Tibial nerve (tissue), 4 donors: ENCODE measurements at places on chromosomes 3 and 15.

DNA sequence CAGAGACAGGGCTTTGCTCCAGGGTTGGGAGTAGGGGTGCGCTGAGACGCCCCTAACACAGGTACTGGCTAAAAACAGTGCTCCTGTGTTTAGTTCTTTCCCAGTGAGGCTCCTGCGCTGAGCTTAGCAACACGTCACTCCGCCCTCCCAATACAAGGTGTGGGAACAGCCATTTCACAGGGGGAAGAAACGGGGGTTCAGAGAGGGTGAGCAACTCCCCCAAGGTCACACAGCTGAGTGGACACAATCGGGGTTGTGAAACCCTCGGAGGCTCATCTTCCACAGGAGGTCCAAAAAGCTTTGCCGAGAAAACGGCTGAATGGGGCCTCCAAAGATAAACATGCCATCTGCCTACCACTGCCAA lies 628 bp downstream of the PRRT3 start:
- DNase-seq: no peak

DNA sequence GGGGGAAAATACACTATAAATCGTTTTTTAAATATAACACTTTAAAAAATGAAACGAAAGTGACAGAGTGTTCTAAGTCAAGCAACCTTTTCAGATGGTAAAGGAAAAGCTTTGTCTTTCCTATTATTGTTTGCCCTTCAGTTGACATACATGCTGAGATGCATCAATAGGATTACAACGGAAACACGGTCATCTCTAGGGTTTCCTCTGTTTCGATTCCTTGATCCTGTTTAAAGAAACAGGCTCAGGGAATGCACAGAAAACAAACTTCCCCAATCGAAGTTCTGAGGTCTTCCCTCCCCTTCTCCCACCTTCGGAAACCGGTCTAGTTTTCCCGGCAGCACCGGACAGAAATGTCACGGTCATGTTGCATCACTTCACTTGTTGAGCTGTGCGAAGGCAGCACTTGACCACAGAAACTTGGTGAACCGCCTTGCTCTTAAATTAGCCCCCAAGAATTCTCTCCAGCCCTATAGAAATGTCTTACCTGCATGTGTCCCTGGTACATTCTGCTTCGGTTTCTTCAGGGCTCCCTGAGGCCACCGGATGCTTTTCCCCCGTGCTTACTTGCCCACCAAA lies 556 bp downstream of the PEX5L start:
- DNase-seq: no peak

DNA sequence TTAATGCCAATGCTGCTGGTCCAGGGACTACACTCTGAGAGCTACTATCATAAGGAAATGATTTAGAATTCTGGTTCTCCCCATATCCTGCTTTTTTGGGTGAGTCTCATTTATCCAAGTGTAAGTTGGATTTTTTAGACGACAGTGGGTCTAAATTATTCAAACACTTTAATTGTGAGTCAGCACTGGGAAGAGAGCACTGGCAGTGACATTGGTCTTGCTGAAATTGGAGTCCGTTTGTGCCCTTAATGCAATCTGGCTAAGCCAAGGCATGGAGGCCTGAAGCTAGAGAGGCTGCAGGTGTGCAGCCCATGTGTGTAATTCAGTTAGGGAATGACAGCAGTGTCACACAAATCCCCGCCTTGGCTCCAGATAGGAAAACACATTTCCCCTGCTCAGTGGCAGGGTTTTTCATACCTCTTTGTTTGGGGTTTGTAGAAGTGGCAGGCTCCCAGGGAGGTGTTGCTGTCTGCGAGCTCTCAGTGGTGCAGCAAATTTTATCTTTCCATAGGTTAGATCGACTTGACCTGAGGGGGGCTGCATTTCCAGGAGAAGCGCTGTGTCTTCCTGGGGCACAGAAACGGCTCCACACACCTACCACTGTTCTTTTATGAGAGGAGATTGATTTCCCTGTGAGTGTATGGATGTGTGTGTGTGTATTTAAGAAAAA lies 197.7 kb downstream of the CD47 start:
- no peak for DNase-seq

- no peak for DNase-seq
These were observed 43.5 kb downstream of the GOLGA6L2 start for GRCh38 chr15:23403550-23403949.

GRCh38 chr3:125214738-125215137 lies 2.2 kb upstream of the SLC12A8 start:
- no peak for DNase-seq

GRCh38 chr3:194185221-194185620 lies 49.3 kb downstream of the HES1 start:
- no peak for DNase-seq

DNA sequence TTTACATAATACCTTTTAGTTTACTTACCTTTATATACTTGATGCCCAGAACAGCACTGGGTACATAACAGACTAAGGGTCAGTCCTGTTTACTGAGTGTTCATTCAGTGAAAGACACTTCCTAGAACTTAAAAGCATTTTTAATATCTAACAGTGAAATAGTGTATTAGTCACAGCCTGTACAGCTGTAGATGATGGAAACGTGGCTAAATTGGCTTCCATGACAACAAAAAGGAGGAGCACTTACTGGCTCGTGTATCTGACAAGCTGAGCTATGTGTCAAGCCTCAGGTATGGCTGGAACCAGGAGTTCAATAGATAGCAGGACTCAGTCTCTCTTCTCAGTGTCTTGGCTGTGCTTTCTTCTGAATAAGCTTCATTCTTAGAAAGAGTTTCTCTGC lies 40.2 kb downstream of the CMTM8 start:
- no peak for DNase-seq

DNA sequence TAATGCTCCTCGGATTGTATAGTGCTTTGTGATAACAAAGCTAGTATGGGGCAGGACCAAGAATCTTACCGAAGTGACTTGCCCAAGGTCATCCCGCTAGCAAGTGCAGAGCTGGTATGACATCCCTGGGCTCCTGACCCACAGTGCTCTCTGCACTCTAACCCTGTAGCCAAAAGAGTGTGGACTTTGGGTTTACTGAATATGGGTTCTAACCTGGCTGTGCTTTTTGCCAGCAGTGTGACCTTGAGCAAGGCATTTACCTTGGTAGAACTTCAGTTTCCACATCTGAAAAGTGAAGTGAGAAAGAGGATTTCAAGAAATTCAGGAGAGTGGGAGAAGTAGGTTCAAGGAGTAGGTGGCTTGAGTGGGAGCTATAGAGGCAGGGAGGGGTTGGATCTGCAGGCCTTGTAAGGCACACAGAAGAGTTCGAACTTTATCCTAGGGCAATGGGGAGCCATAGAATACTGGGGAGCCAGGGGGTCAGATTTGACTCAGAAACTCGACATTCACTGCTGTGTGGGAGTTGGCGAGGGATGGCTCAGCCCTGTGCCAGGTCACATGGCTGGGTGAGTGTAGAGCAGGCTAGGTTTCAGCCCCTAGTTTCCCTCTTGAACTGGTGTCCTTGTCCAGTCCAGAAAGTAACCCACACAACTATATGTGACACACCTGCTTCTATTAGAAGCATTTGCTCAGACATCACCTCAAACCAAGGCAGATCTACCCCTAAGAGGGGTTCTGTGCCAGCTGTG lies 91.9 kb downstream of the RPLP1 start:
- DNase-seq: no peak

DNA sequence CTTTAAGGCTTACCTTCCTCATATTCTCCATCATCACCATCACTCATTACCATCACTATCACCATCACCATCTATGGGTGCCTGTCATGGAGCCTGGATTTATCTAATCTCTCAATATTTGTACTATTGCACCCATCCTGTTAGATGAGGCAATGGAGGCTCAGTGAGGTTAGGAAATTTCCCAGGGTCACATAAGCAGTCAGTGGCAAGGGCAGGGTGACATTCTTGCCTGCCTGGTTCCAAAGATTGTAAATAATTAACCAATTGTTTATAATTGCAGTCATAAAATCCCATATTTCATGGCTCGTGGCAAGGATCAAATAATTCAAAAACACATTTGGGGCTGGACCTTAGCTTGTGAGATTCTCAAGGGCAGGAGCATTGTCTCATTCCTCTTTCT lies 55.2 kb downstream of the MGLL start:
- no peak for DNase-seq

DNA sequence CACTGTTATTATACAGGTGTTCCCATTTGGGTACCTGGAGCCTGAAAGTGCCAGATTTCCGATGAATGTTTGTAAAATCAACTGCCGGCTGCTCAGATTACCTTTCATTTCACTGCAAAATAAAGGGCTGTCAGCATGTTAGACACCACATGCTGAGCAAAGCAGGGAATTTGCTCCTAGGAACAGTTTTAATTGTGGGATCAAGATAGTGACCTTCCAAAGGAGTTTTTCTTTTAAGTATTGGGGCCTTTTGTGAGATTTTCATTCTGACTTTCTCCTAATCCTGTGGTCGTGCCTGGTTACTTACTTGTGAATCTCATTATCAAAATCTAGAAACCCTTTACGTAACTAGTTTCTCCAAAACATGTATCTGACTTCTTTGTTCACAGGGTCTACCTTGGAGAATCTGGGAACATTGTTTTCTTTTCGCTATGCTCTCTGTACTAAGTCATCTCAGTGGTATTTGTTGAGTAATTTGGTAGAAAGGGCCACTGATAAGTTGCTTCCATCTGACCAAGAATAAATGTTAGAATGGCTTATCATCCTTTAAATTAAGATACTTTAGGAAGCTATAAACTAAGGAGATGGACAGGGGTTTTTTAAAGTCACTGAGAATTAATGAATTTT lies 40.8 kb upstream of the LRTM1 start:
- DNase-seq: no peak

GRCh38 chr3:140942221-140943104 lies 827 bp downstream of the SLC25A36 start:
- peak; percentile 17 for DNase-seq

DNA sequence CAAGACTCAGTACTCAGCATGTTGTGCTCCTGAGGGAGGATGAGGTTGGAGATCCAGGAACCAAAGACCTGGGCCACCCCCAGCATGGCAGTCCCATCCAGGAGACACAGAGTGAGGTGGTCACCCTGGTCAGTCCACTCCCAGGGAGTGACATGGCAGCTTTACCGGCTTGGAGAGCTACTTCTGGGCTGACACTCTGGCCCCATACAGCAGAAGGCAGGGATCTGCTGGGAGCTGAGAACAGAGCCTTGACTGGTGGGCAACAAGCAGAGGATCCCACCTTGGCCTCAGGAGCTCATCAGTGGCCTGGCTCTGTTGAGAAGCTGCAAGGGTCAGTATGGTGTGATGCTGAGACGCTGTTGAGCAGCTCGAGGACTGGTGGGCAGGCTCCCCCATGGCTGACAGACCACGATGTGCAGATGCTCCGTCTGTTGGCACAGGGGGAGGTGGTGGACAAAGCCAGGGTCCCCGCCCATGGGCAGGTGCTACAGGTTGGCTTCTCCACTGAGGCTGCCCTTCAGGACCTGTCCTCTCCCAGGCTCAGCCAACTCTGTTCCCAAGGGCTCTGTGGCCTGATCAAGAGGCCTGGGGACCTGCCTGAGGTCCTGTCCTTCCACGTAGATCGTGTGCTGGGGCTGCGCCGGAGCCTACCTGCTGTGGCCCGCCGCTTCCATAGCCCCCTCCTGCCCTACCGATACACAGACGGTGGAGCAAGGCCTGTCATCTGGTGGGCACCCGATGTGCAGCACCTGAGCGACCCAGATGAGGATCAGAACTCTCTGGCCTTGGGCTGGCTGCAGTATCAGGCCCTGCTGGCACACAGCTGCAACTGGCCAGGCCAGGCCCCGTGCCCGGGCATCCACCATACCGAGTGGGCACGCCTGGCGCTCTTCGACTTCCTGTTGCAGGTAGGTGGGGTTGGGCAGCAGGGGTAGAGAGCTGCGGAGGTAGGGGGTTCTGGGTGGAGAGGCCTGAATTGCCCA lies 53.8 kb downstream of the GASK1A start:
- no peak for DNase-seq

- DNase-seq: no peak
These were observed 9.2 kb upstream of the FNDC3B start for GRCh38 chr3:172030181-172030580.

GRCh38 chr15:71364117-71364584 lies 248.9 kb downstream of the THSD4 start:
- DNase-seq: no peak

DNA sequence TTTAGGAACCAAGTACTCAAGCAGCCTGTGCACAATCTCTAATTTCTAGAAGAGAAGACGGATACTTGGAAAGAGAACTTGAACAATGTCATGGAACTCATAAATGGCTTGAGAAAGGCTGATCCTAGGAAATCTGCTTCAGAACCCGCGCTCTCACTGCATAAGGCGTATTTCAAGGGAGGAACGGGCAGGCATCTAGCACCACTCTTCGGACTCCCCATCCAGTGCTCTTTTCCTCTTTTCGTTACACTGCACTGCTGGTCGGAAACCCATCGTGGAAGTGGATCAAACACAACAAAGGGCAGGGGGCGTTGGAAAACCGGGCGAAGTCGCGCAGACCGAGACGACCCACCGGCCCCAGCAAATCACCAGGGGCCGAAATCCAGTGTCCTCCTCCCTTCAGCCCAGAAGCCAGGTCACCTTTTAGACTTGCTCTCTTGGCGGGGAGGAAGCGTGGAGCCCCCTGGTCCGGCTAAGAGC lies 539 bp upstream of the TLNRD1 start:
- no peak for DNase-seq

DNA sequence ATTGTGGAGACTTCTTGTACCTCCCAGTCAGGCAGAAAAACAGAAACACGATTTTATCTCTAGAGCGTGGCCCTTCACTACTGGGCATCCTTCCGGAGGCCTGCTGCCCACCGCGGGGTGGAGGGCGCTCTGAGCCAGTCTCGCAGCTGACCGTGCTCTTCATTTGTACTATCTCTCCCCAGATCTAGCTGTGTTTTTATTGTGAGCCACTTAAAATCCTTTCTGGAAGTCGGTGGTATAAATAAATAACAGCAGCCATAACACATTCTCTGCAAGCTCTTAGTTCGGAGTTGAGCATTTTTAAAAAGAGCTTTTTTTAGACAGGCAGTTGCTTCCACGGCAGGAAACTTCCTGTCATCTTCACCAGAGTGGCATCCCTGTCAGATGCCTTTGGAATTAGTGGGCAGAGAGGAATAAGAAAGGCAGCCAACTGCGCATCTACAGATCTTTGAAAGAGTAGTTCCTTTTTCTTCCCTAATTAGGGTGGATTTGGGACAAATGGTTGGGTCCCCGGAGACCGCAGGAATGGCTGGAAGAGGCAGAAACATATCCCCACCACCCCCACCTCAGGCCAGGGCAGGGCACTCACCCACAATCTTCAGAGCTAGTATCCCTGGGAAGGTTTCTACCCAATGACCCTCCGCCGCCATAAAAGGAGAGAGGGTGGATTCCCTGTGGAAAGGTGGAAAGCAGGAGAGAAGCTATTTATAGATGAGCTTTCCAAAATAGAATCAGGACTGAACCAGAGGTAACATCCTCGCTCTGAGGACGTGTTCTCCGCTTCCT lies 91.1 kb downstream of the TOP2B start:
- no peak for DNase-seq

DNA sequence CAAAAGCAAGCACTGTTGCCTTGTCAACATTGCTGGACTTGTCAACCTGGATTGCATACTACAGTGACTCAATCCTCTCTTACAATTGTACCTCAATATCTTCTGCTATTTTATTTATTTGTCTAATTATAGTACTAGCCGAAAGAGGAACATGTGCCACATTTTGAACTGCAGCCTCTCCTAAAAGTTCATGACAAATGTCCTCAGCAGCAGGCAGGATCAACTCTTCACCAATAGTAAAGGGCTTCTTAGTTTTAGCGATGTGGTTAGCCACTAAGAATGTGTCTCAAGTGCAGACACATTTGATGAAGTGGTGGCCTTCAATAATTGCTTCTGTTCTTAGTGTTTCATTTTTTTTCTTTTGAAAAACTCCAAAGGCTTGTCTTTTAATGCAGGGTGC lies 13.2 kb downstream of the DOCK3 start:
- DNase-seq: no peak
